Activated CD4-positive, alpha-beta T cell treated with anti-CD3 and anti-CD28 coated beads, Interleukin-2, amount 50 U/mL, for 4 hours (primary cell): ENCODE measurements at places on chromosomes 16 and 17.
A peak's percentile ranks its signal among the peaks of the same experiment; 100 is the strongest.

- no peak for DNase-seq
Measured at GRCh38 chr16:81650982-81651562, 128.0 kb upstream of the PLCG2 start.

DNA sequence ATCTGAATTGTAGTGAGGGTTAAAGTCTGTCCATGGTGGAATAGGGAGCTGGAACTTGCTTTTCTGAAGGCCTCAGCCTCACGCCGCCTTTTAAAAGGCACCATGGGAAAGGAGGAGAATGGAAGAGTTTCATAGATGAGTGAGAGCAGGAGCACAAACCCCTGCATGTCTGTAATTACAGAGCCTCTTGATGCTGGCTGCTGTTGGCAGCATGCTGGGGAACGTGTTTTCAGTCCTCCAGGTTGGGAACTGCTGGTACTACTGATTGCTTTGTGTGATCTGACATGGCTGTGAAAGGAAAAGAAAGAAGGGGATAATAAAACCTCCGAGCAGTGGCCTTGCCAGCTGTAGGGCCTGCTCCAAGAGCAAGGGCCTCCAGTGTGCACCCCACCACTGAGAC lies 16.8 kb upstream of the DYNLL2 start:
- no peak for DNase-seq

- DNase-seq = no peak
Measured at GRCh38 chr16:16871196-16871595, 492.3 kb downstream of the NPIPA7 start.

DNA sequence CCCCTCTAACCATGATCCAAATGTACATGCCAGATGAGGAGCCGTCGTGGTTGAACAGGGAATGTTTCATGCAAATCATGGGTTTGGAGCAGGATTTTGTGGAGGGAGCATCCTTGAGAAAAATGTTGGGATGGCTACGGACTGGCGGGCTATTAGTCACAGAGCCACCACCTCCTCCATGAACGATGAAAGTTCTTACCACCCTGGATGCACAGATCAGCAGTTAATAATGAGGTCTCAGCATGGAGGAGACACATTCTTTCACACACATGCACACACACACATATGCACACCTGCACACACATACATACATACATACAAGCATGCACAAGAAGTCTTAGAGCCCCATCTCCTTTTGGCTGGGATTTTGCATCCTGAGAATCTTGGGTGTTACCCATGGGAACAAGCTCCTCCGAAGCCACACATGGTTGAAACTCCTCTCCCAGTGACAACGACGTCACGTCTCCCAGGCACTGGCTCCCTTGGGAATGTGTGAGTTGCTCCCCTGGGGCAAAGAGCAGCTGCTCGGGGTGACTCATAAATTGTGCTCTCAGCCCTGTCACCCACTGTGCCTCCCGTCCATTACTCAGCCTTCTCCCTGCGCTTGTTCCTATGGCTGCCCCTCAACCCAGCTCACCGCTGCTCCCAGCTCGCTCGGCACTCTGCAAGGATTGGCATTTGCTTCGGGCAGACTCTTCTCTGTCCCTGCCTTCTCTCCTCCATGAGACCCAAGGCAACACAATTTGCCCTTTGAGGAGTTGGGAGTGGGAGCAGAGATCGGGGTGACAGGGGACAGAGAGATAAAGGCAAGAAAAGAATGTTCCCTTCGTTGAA lies 344.6 kb downstream of the SOX9 start:
- no peak for DNase-seq

GRCh38 chr16:64144617-64145016 lies 977.2 kb downstream of the CDH11 start:
- DNase-seq = no peak

GRCh38 chr16:12087901-12088421 lies 111.4 kb downstream of the SNX29 start:
- DNase-seq = no peak

GRCh38 chr17:1529863-1530262 lies 13.5 kb upstream of the INPP5K start:
- no peak for DNase-seq

GRCh38 chr17:44983563-44983962 lies 15.5 kb upstream of the C1QL1 start:
- DNase-seq = no peak

- DNase-seq = no peak
Measured at GRCh38 chr16:57600048-57600835, 28.2 kb upstream of the ADGRG1 start.

- no peak for DNase-seq
Measured at GRCh38 chr16:85149776-85150175, 37.5 kb upstream of the CIBAR2 start.

- no peak for DNase-seq
Measured at GRCh38 chr16:89277049-89277448, 59.5 kb downstream of the ZNF778 start.

- DNase-seq = no peak
Measured at GRCh38 chr16:56094231-56094630, 97.1 kb upstream of the GNAO1 start.

DNA sequence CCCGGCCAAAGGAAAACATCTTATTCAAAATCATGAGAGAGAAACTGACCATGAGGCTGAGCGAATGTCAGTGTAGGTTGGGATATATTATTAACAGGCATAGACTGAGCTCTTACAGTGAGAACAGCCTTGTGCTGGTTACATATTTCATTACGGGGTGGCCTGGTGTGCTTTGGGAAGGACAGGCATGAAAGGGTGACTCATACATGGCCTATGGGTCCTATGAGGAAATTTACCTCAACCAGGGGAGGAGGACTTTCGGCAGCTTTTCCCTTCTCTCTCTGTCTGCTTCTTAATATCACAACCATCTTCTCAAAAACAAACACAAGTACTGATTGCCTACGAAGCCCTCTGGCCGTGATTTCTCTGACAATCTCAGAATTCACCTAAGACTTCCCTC lies 579.1 kb downstream of the CDH13 start:
- DNase-seq = no peak

DNA sequence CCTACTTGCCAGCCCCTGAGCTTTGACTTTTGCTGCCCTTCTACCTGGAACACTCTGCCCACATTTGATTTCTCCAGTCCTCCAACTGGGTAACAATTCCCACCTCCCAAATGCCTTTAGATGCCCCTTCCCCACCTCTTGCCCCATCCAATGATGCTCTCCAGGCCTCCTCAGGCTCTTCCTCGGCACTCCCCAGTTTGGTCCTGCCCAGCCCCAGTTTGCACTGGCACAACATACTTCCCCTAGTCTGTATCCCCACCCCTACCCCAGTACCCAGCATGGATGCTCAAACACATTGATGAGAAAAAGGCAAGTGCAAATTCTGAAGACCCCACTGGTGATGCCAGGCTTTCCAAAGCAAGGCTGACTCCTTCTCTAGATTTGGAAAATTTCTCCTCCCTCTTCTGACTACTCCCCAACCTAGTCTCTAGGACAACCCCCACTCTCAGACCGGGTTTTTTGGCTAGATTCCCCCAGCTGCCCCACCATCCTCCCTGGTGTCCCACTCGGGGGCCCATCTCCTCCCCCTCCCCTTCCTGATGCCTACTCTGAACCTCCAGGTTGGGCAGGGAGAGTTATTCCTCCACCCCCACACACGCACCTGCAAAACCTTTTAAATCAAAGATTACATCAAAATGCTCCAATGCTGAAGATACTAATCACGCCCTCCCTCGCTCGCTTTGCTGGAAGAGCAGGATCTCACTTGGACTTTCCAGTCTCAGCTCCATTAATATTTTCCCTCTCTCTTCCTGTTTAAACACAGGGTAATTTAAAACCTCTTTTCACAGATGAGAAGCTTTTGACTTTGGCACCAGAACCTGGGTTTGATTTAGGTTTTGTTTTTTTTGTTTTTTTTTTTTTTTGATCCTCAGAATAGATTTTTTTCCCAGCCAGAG lies 94.9 kb downstream of the TMEM132E start:
- no peak for DNase-seq

GRCh38 chr16:17251496-17251895 lies 219.3 kb downstream of the XYLT1 start:
- no peak for DNase-seq

DNA sequence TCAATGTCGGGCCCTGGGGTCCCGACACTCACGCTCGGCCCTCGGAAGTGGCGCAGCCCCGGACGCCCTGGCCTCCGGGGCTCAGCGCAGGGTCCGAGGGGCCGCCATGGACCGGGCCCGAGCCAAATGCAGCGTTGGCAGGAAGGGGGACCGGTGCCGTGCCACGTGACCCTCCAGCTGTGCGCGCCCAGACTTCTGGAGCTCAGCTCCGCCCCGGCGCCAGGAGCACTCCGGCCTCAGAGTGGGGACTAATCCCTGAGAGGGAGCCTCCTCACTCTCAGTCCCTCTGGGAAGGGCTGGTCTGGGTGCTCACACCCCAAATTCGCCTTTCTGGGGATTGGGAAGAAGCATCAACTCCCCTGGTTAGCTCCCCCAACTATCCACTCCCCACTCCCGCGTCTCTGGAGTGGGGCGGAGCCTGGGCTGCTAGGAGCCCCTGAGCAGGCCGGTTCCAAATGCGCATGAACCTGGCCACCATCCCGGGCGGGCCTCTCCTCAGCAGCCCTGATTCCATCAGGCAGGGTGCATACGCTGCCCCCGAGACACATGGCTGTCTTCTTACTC lies at the start of gene B3GNT9:
Gene B3GNT9 (minus strand): TSS at position 166 of the 564 bp plus-strand sequence. CDS start 513 bp downstream, outside the sequence.
- DNase-seq = no peak

DNA sequence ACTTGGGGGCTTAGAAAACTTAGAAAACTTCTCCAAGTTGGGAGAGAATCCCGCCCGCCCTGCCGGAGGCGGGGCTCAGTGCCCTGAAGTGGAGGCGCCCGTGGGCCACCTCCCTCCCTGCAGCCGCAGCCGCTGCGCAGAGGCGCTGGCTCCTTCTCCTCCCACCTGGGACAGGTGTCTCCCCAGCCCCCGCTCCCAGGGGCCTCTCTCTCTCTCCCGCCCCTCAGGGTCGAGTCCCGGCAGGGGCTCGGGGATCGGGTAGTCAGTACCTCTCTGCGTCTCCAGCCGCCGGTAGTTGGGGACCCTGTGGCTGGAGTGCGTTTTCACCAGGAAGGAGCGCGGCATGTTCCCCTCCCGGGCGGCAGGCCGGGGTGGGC lies 257 bp downstream of the SNAI3 start:
- DNase-seq = peak; percentile 40

DNA sequence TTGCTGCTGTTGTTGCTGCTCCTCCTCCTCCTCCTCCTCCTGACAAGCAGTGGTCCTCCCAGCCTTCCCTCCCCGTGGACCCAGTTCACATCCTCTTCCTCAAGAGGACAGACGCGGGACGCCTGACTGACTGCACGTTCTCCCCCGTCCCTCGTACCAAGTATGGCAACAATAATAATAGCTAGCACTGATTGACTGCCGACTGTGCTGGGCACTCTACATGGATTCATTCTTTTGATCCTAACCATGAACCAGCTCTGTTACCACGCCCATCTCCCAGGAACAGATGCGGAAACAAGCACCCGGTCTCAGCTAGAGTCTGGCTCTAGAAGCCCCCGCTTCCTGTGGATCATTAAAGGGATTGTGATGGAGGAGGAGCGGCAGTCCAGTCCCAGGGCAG lies 78.0 kb downstream of the GNAO1 start:
- DNase-seq = no peak

GRCh38 chr16:75462806-75463205 lies 1.7 kb downstream of the TMEM170A start:
- no peak for DNase-seq

DNA sequence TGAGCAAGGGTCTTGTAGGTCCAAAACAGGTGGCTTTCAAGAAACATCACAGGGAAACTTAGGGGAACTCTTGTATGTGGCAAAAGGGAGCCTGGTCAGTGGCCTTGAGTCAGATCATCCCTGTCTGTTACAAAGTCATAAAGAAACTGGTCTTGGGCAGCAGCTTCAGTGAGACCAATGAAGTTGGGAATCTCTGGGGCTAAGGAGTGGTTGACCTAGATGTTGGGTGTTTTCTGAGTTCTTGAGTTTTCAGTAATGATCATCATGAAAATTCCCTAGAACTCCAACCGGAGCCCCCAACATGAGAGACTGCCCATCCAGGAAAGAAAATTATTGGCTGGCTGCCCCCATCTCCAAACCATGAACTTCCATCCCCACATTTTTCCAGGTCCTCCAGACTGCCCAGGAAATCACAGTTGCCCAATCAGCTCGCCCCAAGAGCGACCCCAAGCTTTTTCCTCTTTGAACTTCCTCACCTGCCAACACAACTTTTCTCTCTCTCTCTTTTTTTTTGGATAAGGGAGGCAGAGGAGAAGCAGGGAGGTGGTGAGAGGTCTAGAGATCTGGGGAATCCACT lies 3.9 kb downstream of the CCR7 start:
- no peak for DNase-seq

GRCh38 chr16:13168091-13168572 lies 266.7 kb downstream of the SHISA9 start:
- DNase-seq = no peak

GRCh38 chr16:55283812-55284717 lies 39.9 kb upstream of the IRX6 start:
- no peak for DNase-seq

GRCh38 chr16:57999366-57999970 lies 1.0 kb downstream of the ZNF319 start:
- peak; percentile 16 for DNase-seq

DNA sequence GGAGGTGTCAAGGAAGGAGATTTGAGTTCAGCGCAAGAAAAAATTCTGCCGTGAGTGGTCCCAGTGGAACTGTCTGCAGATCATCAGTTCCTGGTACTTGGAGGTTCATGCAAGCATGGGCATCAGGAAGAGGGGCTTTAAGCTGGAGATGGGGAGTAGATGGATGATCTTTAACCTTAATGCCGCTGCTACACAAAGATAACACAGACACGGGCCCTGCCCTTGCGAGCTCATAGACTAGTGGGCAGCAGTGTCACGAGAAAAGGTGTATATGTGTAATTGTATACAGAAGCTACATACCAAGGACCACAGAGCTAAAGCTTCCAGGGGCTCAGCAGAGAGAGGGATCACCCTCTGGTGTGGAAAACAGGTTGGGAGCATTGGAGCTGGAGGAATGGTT lies 33.6 kb downstream of the PRSS54 start:
- DNase-seq = no peak

GRCh38 chr16:12395268-12395667 lies 408.4 kb downstream of the CPPED1 start:
- no peak for DNase-seq

DNA sequence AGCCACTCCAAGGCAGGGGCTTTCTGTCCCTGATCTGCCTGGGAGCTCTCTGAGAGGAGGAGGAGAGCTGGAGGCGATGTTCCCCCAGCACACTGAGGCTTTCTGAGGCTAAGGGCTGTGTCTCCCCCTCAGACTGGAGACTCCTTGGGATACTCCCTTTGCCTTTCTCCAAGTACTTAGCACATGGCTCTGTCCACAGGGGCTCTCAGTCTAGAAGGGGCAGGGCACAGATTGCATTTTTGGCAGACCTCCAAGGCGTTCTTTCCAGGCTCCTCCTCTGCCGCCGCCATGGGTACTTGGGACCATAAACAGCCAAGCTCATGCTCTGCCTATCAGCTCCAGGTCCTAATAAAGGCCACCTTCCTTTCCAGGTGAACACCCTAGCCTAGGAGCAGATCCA lies 1.8 kb upstream of the GIP start:
- no peak for DNase-seq

GRCh38 chr16:72856797-72857196 lies 191.1 kb downstream of the ZFHX3 start:
- no peak for DNase-seq

GRCh38 chr16:17305694-17306093 lies 165.1 kb downstream of the XYLT1 start:
- DNase-seq = no peak

GRCh38 chr17:14352136-14352535 lies 51.3 kb downstream of the HS3ST3B1 start:
- no peak for DNase-seq

GRCh38 chr16:4220358-4220757 lies 21.5 kb downstream of the SRL start:
- no peak for DNase-seq

- no peak for DNase-seq
Measured at GRCh38 chr17:71423871-71424546, 696.8 kb upstream of the SOX9 start.

GRCh38 chr17:44110011-44110686 lies 13.3 kb downstream of the HDAC5 start:
- no peak for DNase-seq
